Renal cortical epithelial cell (primary cell): ENCODE measurements at places on chromosomes 6 and 20. TPM values are rescaled to one million over a fixed set of nuclear protein-coding genes. Genes with fewer than 3 reads are reported as not detected.
A peak's percentile ranks its signal among the peaks of the same experiment; 100 is the strongest.

- no peak for DNase-seq
Measured at GRCh38 chr6:17580518-17581048, 19.5 kb upstream of the FAM8A1 start.

DNA sequence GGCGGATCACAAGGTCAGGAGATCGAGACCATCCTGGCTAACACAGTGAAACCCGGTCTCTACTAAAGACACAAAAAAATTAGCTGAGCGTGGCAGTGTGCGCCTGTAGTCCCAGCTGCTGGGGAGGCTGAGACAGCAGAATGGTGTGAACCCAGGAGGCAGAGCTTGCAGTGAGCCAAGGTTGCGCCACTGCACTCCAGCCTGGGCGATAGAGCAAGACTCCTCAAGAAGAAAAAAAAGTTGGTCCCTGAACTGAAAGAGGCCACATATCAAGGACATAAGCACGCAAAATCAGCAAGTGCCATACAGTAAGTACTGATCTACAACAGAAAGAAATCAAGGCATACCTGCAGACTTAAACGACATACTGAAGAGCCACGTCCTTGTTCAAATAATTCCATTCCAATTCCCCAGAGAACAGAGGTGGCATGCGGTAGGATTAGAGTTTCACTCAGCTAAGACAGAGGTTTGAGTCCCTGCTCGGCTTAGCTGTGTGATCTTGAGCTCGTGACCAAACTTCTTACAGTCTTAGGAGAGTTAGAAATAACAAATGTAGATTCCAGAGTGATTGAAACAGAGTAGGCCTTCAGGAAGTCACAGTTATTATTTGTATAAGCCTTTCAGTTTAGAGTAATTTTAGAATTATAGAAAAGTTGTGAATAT is 29.2 kb downstream of the B4GALT5 start:
- no peak for DNase-seq

Gene CST7
- total RNA-seq, result not detected in 2 replicates

Gene STX16
- total RNA-seq, result 25.9 and 60.6 TPM in 2 replicates

- DNase-seq, result no peak
Measured at GRCh38 chr6:105164418-105164817, 15.4 kb downstream of the POPDC3 start.

DNA sequence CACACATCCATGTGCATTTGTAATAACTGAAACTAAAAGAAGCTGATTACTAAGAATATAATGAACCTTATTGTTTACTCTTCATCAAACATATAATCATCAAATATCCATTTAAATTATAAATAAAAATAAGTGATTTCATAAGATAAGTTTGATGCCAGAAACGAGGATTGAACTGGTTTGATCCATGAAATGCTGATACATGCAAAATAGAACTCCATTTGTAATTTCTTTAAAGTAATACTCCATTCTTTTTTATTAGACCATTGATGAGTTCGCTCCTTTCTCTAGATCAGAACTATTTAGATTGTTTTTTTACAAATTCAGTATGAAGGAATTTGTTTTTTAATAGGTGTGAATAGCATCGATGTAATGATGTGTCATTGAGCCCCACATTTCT is 57.6 kb downstream of the EYS start:
- no peak for DNase-seq

Gene IMPG1
- total RNA-seq, result 0.30 TPM in 1 of 2 replicates, not detected in the other

DNA sequence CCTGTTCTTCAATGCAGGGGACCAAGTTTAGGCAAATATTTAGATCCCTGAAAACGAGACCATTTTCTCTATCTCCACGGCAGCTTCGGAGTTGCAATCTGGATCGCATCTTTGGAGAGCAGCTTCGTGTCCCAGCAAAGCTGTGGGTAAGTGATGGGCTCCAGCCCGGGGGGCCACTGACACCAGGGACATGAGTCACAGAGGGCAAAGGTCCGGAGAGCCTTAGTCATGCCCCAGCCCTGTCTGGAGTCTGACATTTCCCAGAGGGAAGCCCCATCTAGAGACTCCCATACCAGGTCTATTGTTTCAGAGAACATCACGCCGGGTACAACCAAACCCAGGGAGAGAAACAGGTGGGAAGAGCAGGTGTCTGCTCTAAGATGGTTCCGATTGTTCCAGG is 95.9 kb downstream of the NFATC2 start:
- peak; percentile 88 for DNase-seq

Gene EFCAB8
- 0.05 TPM in 1 of 2 replicates, not detected in the other for total RNA-seq

DNA sequence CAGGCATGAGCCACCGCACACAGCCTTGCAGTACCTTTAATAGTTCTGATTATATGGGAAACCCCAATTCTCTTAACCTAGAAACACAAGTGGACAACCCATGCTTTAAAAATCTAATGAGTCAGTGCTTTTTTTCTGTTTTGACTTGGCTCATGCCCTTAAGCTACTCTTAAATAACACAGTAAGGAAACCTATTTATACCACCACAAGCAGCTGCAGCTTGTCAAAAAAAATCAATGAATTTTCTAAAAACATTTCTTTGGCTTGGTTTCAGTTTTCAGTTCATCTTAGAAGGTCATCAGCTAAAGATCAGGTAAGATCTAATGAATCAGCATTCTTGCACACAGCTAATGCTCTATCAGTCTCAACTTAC is 124.1 kb upstream of the DST start:
- DNase-seq, result peak; percentile 90

Gene LZTS3
- 21.7 and 23.5 TPM in 2 replicates for total RNA-seq
